ENCODE measurements at places on chromosomes 2 and 18. TPM values are rescaled to one million over a fixed set of nuclear protein-coding genes. Genes with fewer than 3 reads are reported as not detected.

Gene BBS5
- 1.3 TPM for total RNA-seq

Gene CDH2
- not detected for total RNA-seq

Gene EMILIN1
- 0.64 TPM for total RNA-seq

Gene SANBR
- total RNA-seq = 11.6 TPM

Gene RAD51AP2
- total RNA-seq = not detected

Gene PHOSPHO2
- total RNA-seq = 2.7 TPM

Gene KCNG2
- not detected for total RNA-seq

Gene UCN
- 2.3 TPM for total RNA-seq

Gene GAREM1
- total RNA-seq = not detected

Gene GPR39
- not detected for total RNA-seq

Gene CHRNG
- total RNA-seq = not detected

Gene MALL
- not detected for total RNA-seq

GRCh38 chr2:79513711-79514110 is 860 bp downstream of the CTNNA2 start:
- H3K27ac ChIP-seq = no peak overlapping the region
- peaks cover 9% of the 10 kb centered on the region for H3K27me3 ChIP-seq
- H3K4me1 ChIP-seq = peaks cover 5% of the 10 kb centered on the region
- no peak for DNase-seq
- no peaks in the 10 kb centered on the region for H3K36me3 ChIP-seq

DNA sequence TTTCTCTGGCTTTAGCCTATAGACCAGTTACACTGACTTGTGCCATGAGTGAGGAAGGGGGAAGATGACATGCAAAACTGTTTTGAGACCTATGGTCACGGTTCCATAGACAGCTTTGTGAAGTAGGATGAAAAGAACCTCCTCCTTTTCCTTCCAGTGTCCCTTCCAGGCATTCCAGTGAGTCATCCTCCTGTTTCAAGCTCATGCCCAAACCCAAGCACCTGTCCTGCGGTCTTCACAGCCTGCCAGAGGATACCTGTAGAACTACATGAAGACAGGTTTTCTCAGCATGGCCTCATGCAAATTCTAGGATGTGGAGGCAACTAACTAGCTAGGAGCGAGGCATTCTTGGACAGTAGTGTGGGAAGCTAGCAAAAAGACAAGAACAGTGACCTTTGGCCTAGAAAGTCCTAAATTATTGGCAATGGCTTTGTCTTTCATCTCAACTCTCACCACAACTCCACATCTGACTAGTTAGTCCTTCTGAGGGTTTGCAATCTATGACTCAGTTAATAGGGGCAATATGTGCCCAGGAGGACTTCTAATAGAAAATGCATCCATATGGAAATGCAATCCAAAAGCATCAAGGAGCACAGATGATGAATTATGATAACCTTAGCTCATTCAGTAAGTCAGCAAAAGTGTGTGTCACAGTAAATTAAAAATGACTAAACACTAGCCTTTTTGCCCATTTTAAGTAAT is 154.7 kb downstream of the RBM43 start:
- H3K4me3 ChIP-seq = no peak overlapping the region
- H3K4me1 ChIP-seq = no peaks in the 10 kb centered on the region
- H3K27me3 ChIP-seq = no peaks in the 10 kb centered on the region
- no peaks in the 10 kb centered on the region for H3K36me3 ChIP-seq

GRCh38 chr2:120350801-120351320 is 4.9 kb downstream of the INHBB start:
- H3K36me3 ChIP-seq = no peaks in the 10 kb centered on the region
- peaks cover 43% of the 10 kb centered on the region for H3K27me3 ChIP-seq
- H3K4me3 ChIP-seq = no peak overlapping the region
- H3K4me1 ChIP-seq = peaks cover 11% of the 10 kb centered on the region
- no peak overlapping the region for H3K27ac ChIP-seq

DNA sequence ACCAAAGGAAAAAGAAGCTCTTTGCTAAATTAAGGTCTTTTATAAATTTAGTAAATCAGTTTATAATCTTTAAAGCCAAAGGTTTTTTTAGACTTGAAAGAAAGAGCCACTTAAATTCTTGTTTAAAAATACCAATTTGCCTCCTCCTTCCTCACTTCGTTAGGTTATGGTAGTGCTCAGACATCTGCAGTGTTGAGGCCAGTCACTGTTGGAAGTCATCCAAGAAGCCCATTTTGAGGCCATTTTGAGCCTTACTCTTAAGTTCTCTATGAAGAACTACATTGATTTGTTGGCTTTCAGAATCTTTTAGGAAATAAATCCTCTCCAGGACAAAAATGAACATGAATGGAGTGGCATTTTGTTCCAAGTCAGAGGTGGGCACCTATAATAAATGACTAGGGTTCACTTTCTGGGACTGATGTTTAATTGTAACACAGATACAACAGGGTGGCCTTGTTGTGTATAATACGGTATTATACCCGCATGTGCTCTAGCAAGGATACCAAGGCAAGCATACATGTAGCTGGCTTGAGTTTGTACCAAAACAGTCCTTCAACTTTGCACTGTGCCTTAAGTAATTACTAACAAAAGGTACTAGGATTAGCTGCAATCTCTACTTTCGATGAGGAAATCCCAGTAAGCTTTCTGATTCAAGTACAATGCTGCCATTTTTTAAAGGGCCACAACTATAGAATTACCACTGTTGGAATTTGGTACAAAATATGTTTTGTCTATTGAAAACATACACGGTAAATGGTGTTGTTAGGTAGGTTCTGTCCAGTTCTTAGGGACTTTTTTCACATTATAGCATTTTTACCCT is 22.8 kb downstream of the SLC66A3 start:
- no peaks in the 10 kb centered on the region for H3K27me3 ChIP-seq
- no peak overlapping the region for H3K4me3 ChIP-seq
- DNase-seq = no peak
- H3K4me1 ChIP-seq = peaks cover 11% of the 10 kb centered on the region
- no peak overlapping the region for H3K27ac ChIP-seq

DNA sequence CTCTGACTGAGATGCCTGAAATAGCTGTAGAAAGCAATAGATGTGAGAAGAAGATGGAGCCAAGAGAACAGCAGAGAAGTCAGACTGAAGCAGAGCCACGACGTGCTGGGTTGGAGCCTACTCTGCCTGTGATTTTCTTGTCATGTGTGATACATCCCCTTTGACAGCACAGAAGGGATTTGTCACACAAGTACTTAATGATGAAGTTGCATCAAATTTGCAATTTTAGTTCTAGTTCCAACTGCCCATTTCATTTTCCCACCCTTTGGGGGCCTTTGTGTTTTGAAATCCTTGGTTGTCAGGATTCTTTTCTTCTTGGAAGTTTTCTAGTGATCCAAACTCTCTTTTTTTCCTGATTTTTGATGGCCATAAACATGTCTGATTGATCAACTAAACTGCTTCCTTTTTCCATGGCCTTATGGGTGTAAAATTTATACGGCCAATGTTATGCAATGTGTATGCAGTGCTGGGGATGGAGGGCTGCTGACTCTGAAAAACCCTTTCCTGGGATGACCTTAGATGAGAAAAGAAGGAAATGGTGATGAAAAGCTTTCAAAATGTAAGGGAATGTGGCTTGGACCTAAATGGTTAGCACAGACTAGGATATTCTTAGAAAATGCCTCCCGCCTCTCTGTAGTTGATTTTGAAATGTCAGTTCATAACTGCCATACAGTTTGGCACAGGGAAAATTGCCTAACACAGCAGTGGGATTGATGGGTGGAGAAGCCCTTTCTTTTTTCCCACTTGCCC is 9.6 kb upstream of the B3GNT2 start:
- H3K4me1 ChIP-seq = no peaks in the 10 kb centered on the region
- H3K27me3 ChIP-seq = no peaks in the 10 kb centered on the region
- DNase-seq = no peak

DNA sequence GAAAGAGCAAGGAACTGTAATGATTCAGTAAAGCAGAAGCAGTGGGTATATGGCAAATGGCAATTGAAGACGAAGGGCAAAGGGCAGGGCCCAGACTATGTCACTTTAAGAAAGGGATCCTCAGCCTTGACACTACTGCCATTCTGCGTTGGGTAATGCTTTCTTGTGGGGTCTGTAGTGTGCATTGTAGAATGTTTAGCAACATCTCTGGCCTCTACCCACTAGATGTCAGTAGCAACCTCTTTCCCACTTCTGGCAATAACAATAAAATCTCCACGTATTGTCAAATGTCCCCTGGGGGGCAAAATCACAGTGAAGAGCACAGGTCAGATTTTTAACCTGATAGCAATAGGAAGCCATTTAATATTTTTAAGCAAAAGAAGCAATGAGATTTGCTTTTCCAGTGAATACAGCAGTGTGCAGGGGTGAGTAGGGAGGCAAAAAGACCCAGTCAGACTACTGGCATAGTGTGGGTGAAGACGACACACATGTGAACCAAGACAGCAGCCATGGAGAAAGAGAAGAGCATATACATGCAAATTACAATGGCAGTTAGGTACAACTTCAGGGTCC is 209.5 kb downstream of the DYM start:
- peak; percentile 42 for DNase-seq
- peaks cover 15% of the 10 kb centered on the region for H3K36me3 ChIP-seq
- no peak overlapping the region for H3K4me3 ChIP-seq
- no peaks in the 10 kb centered on the region for H3K4me1 ChIP-seq
- H3K27me3 ChIP-seq = no peaks in the 10 kb centered on the region
- no peak overlapping the region for H3K27ac ChIP-seq

- no peak overlapping the region for H3K4me3 ChIP-seq
- H3K27me3 ChIP-seq = peaks cover 2% of the 10 kb centered on the region
- no peaks in the 10 kb centered on the region for H3K4me1 ChIP-seq
- no peak for DNase-seq
These were observed 223.3 kb downstream of the METTL4 start for GRCh38 chr18:2348003-2348402.

DNA sequence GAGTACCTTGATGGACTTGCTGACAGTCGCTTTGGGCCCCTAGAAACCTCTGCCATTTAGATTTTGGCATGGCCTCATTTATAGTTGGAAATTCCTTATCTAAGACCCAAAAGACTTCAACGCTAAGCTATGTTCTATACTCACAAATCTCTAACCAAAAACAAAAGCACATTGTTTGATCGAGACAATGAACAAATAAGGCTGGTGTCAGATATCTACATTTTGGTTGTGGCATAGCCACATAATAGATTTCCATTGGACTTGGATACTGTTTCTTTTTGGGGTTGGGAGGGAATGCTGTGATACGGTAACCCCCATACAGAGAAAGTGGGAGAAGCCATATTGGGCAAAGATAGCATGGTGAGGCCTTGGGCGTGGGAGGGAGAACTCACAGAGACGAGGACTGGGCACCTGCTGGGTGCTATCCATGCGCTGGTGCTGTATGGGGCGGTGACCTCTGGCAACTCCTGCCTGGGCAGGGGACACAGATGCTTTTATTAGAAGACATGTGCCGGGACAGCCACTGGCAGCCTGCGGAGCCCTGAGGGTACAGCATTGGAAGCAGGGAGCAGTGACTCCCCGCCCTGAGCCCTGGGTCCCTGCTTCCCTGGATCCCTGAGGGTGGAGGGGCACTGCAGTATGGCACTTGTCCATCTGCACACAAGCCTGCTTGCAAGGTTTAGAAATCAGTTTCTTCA is 97.1 kb downstream of the ASAP2 start:
- no peaks in the 10 kb centered on the region for H3K4me1 ChIP-seq
- H3K27ac ChIP-seq = no peak overlapping the region

- H3K27ac ChIP-seq = no peak within 1 kb of the TSS
- H3K36me3 ChIP-seq = peaks cover under 1% of the 10 kb centered on the region
- DNase-seq = peak; percentile 59
- H3K4me3 ChIP-seq = peak within 1 kb of the TSS; percentile 69
These were observed at the start of gene SP5 for GRCh38 chr2:170715062-170715931. Gene SP5, plus strand, starts transcription at chr2:170715337. Its CDS starts 176 bp downstream, at chr2:170715513.

- H3K36me3 ChIP-seq = no peaks in the 10 kb centered on the region
- H3K27me3 ChIP-seq = peaks cover 7% of the 10 kb centered on the region
- no peaks in the 10 kb centered on the region for H3K4me1 ChIP-seq
- no peak overlapping the region for H3K4me3 ChIP-seq
- DNase-seq = peak; percentile 58
These were observed 295.4 kb downstream of the CELF4 start for GRCh38 chr18:37270038-37270665.

GRCh38 chr2:206488623-206489022 is 45.3 kb downstream of the ADAM23 start:
- no peak overlapping the region for H3K27ac ChIP-seq
- peaks cover 3% of the 10 kb centered on the region for H3K27me3 ChIP-seq
- DNase-seq = no peak
- no peaks in the 10 kb centered on the region for H3K36me3 ChIP-seq

GRCh38 chr18:44245019-44245418 is 435.7 kb upstream of the SETBP1 start:
- no peaks in the 10 kb centered on the region for H3K4me1 ChIP-seq
- no peaks in the 10 kb centered on the region for H3K36me3 ChIP-seq
- H3K27me3 ChIP-seq = no peaks in the 10 kb centered on the region
- no peak overlapping the region for H3K4me3 ChIP-seq
- no peak overlapping the region for H3K27ac ChIP-seq

DNA sequence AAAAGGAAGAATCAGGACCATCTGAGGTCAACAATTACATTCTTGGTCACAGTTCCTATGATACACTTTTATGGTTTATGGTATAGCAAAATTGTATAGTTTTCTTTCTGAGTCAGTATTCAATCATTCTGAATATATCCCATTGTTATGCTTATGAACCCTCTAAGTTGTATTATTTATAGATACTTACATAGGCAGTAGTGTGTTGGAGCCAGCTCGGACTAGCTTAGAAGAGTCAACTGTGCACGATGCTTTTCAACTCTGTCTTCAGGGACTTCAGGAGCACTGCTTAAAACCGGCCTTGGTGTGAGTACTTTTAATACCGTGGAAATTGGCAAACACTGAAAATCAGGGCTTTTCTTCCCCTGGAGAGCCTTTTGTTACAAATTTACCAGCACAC is 215.7 kb downstream of the IKZF2 start:
- H3K27me3 ChIP-seq = no peaks in the 10 kb centered on the region
- H3K27ac ChIP-seq = no peak overlapping the region
- no peak overlapping the region for H3K4me3 ChIP-seq
